CD8-positive, alpha-beta T cell (primary cell): ENCODE measurements at places on chromosomes 12 and 14. TPM values are rescaled to one million over a fixed set of nuclear protein-coding genes. Genes with fewer than 3 reads are reported as not detected.

DNA sequence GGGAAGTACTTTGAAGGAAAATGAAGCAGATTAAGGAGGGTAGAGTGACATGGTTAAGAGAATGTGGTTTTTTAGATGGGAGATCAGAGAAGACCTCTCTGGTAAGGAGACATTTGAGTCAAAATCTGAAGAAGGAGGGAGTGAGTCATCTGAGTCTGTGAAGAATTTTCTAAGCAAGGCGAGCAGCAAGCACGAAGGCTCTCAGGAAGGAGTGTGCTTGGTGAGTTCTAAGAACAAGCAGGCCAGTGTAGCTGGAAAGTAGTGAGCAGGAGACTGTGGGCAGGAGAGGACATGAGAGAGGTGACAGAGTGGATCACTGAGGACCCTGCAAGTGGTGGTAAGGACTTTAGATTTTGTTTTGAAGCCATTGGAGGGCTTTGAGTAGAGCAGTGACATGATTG, 76.3 kb upstream of the FUT8 start:
- no peak for DNase-seq

Gene MAX
- total RNA-seq = 153 TPM

Gene AKAP5
- 3.7 TPM for total RNA-seq

Gene TAS2R43
- 0.30 TPM for total RNA-seq

Gene CAMKK2
- total RNA-seq = 3.6 TPM

Gene RASSF9
- total RNA-seq = not detected

- no peak for DNase-seq
Observed at GRCh38 chr12:124399622-124400021, 104.7 kb downstream of the RFLNA start.

- no peak for DNase-seq
Observed at GRCh38 chr12:49189731-49190716, 1.1 kb upstream of the TUBA1A start.

Gene INSM2
- not detected for total RNA-seq

Gene RAP1B
- total RNA-seq = 299 TPM

Gene WIF1
- not detected for total RNA-seq

DNA sequence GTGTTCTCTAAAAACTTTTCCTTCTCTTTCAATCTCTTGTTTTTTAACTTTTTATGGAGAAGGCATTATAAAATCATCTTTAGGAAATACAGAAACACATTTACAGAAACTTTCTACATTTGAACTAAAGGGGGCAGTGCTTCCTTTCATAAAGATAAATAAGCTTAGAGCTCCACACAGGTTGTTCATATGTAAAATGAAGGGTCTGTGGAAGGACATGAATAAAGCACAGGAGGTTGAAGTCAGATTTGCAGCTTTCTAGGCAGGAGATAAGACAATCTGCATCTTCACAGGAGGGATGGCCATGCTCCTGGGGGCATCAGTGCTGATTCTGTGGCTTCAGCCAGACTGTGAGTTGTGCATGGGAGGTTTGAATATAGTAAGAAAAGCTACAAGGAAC, 426.0 kb downstream of the DAD1 start:
- no peak for DNase-seq

GRCh38 chr12:52086366-52086765, 6.9 kb downstream of the SMIM41 start:
- DNase-seq = no peak

DNA sequence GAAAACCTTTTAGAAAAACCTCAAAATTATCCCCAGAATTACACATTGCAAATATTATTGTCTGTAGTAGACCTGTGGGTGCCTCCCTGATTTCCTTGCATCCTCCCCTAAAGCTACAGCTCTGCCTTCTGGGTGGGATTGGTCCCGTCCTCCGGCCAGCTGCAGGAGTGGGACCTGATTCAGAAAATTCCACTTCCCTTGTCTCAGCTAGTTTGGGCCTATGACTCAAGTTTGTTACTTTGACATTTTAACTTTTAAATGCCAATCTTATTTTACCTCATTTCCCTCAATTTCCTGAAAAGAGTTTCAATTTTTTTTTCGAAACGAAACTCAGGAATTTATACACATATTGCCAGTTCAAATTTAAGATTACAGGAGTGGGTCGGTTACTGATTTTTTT, 13.2 kb upstream of the SLC41A2 start:
- DNase-seq = no peak

Gene GSG1
- not detected for total RNA-seq

GRCh38 chr14:88707088-88707487, 85.7 kb downstream of the EML5 start:
- DNase-seq = no peak

Gene TMTC2
- 1.9 TPM for total RNA-seq

DNA sequence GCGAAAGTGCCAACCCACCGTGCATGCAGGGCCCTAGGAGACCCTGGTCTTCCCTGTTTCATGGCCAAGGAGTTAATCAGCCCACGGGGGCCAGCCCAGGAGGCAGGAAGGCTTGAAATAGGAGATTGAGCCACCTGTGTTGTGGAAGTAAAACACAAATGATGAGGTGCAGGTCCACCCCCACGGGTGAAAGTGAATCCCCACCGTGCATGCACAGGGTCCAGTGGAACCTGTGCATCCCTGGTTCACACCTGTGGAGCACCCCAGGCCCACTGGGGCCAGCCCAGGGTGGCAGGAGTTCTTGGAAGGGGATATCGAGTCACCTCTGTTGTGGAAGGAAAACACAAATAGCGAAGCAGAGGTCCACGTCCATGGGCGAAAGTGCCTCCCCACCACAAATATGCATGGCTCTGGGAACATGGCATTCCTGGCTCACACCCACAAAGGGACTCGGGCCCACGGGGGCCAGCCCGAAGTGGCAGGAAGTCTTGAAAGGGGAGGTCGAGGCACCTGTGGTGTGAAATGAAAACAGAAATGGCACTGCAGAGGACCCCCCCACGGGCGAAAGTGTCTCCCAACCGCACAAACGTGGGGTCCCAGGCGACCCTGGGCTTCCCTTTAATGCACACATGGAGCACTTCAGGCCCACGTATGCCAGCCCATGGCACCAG, 381.5 kb downstream of the ALG10 start:
- DNase-seq = no peak
